ENCODE measurements at places on chromosomes 12 and 14.

GRCh38 chr12:49645146-49646039, 22.0 kb downstream of the PRPF40B start:
- no peak for DNase-seq

DNA sequence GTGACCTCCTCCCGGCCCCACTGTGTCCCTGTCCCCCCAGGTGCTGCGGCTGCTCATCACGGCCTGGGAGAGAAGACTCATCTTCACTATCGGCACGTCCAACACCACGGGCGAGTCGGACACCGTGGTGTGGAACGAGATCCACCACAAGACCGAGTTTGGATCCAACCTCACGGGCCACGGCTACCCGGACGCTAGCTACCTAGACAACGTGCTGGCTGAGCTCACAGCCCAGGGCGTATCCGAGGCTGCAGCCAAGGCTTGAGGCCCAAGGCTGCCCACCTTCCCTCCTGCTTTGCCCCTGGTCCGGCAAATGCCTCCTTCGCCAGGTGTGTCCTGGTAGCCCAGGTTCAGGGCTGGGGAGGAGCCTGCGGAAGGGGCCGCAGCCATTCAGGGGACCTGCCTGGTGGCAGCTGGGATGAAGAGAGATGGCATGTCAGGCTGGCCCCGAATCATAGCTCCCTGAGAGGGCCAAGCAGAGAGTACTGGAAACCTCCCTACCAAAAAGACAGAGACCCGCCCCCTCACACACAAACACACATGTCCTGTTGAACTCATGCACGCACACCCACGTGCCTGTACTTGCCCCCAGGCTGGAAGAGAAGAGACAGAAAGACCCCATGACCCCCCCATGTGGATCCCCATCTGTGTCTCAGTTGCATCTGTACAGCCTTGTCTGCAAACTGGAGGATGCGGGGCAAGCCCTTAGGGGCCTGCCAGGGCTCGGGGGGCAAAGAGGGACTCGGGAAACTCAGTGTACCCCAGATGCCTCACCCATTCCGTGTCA, 38.7 kb downstream of the RASAL1 start:
- DNase-seq, result no peak

DNA sequence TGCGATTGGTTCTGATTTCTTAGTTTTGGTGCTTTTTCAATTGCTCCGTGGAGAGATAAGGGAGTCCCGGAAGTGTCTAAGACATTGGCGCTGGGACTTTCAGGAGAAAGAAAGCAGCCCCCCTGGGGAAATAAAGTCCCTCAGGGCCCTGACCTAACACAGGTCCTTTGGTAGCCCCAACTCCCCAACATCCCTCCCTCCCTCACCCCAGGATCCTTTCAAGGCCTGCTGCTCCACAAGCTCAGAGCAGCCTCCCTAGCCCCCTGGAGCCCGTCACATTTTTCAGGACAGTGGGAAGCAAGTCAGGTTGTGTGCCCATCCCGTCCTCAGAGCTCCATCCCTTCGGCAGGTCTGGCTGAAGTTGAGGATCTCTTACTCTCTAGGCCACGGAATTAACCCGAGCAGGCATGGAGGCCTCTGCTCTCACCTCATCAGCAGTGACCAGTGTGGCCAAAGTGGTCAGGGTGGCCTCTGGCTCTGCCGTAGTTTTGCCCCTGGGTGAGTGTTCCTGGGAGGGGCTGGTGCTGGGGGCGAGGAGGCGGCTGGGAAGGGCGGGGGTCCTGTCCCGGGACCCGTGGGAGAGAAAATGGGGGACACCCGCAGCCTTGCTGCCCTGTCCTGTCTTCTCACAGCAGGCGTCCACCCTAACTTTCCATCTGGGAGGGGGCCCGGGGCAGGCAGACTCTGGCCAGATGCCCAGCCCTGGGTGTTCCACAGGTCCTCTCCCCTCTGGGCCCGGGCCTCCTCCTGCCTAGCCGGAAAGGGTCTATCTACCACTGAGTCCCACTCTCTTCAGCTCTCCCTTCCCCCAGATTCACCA, 950 bp downstream of the IFI27 start:
- no peak for DNase-seq

DNA sequence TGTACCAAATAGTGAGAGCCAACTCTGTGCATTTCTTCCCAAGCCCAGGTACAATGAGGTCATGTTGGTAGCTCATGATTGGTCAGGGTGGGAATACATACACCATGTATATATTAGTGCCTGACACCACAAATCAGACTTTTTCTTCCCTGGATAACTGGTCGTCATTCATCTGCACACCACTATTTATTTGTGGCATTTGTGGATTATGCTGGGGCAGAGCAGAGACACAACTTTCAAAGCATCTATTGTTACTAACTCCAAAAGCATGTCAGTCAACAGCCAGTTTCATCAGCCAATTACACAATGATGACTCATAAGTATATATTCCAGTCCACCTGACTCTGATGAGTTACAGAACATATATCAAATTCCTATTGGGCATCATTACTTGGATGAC, 181.7 kb downstream of the ADAMTS20 start:
- no peak for DNase-seq

DNA sequence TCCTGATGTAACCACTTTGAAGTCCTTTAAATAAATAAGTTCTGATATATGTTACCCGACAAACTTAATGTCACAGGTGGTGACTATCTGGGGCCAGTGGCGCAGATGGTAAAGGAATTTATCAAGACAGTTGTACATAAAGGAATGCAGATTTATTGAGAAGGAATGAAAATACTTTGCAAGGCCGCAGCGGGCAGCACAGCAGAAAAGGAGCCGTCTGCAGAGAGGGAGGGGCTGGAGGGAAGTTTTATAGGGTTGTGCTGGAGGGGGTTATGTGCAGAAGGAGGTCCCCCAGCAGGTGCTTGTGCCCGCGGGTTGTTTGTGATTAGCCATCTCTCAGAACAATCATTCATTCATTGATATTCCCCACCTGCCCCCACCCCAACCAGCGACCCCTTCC, 17.4 kb downstream of the GPRC5D start:
- DNase-seq, result no peak

- DNase-seq, result no peak
These were observed 22.0 kb downstream of the GALC start for GRCh38 chr14:87971010-87971409.

DNA sequence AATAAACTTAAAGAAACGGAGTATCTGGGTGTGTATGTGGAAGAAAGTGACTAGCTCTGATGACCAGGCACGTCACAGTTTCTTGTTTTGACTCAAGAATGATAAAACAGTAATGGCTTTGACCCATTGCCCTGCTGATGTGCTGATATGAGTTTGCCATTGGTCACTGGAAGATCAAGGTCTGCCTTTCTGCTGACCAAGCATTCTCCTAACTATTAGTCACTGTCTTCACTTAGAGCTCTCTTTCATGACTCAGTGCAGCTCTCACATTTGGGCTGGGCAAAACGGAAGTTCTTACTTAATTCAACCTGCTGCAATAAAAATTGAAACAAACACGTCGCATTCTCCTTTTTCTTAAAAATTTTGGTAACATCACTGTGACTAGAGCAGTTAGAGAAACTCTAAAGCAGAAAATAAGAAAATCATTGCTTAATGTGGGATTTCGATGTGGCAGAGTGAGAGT, 366.7 kb downstream of the BTG1 start:
- no peak for DNase-seq

GRCh38 chr12:26692407-26692806, 140.6 kb downstream of the ITPR2 start:
- DNase-seq, result no peak

- no peak for DNase-seq
These were observed 37.3 kb upstream of the ZDHHC17 start for GRCh38 chr12:76726626-76727025.

DNA sequence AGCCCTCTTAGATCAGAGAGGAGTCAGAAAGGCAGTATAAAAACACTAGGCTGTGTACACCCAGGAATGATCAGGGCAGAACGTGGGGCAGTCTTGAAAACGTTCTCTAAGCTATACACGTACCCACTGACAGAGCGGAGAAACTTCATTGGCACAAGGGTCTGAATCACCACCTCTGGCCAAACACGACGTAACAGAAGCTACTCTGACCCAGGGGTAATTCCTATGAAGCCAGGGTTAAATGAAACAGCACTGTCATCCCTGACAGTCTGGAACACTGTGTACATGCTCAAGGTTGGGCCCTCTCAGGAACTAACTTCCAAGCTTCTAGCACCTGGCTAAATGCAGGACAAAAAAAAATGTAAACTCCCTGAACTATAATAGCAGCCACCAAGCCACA, 38.4 kb downstream of the PARP11 start:
- no peak for DNase-seq

DNA sequence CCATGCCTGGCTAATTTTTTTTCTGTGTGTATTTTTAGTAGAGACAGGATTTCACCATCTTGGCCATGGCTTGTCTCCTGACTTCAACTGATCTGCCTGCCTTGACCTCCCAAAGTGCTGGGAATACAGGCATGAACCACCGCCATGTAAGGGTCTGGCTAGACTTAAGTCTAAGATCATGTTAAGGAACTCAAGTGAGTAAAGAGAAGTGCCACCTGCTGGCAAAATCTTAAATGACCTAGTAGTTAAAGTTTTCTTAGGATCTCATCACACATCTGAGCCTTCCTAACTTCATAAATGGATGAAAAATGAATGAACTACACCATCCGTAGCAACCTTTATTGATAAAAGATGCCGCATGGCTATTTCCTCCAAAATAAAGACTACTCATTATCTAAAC, 1.7 kb upstream of the C12orf56 start:
- DNase-seq, result peak; percentile 58

GRCh38 chr12:92055877-92056276, 89.8 kb downstream of the BTG1 start:
- DNase-seq, result no peak

GRCh38 chr12:58804749-58805148, 115.6 kb downstream of the LRIG3 start:
- peak; percentile 20 for DNase-seq

DNA sequence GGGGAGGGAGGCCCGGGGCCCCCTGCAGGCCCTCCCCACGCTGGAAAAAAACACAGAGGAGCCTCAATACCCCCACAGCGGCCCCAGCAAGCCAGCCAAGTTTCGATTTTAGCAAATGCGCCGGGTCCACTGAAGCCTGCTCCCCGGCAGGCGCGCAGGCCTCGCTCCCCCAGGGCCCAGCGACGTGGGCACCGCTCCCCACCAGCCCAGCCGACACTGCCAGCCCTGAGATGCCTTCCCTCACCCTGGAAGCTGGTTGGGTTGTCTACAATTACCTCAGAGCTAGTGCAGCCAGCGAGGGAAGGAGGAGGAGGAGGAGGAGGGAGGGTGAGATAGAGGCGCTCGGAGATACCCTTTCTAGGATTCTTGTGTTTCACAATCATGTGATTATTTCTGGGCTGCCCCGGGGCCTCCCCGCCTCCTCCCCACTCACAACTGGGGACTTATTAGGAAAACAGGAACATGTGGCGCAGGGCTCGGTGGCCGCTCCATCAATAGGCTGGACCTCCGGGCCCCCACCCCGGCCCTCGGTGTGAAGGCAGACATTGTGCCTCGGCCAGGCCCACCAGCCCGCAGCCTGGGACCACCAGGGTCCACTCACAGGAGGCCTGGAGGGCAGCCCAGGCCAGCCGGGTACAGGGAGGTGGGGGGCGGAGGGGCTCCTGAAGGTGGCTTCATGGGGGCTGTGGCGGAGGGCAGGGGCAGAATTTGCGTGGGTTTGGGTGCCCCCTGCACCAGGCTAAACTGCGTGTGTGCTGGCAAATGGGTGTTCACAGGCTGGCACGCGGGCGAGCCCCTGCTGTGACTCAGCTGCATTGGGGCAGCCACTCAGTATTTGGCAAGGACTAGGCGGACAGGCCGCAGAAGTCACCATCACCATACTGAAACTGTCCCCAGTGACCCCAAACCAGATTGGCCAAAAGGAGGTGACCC, 109.9 kb downstream of the NCOR2 start:
- peak; percentile 93 for DNase-seq

DNA sequence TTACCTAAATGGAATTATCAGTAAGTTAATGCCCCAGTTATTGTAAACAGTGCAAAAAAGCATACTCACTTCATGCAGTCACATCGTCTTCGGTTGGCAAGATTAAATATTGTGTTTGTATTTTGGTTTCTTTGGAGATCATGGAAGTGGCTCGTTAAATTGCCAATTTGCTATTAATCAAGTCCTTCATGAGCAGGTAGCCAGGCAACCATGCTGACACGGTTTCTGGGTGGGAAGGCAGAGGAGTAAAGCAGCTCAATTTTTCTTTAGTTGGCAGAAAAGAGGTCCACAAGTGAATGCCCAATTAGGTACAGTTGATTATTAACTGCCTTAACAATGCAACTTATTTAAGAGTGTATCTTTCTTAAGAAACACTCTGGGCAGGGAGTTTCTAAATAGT, 43.9 kb downstream of the PPP4R3A start:
- DNase-seq, result no peak

DNA sequence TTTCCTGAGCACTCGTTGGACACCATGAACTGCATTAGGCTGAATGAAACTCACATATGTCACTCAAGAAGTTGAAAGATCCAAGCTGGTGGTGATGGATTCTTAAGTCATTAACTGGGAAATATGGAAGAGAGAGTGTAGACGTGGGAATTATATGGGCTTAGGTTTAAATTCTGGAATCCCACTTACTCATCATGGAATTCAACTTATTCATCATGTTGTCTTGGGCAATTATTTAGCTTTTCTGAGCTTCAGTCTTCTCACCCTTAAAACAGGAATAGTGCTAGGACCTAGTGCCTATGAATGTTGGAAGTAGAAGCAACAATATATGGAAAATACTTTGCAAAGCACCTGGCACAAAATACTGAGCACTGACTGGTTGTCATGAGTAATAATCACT, 292.4 kb upstream of the TBX3 start:
- no peak for DNase-seq

- DNase-seq, result peak; percentile 28
These were observed 134.2 kb downstream of the SMOC1 start for GRCh38 chr14:70013271-70013873.

DNA sequence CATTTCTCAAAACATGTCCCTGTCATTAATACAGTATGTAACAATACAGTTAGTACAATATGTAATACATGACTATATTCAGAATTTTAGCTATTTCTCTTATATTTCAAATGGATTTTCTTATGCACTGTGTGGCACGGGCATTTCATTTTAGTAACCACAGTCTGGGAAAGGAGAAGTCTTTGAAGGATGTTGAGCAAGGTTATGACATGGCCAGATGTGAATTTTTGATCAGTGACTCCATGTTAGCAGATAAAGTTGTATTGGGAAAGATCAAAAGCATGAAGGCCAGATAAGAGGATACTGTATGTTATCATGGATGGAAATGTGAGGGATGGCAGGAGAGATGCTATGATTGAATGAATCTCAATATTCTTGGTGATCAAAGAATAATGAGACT, 285.2 kb downstream of the NAV3 start:
- DNase-seq, result peak; percentile 4

DNA sequence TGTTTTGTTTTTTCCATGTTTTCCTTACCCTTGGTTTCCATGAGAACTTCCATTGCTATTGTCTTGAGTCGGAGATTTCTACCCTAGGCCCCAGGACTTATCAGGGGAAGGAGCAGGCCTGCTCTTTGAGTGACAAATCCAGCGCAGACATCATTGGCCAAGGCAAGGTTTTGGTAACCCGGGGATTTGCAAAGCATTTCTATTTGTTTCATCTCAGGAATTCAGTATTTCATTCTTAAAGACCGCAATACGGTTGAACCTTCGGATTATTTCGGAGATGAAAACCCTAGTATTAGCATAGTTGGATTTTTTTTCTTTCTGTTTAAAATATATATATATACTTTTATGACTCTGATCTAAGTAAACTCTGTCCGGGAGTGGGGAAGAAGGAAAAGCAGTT, 62.0 kb downstream of the TMEM132C start:
- DNase-seq, result no peak

- no peak for DNase-seq
These were observed 132.8 kb downstream of the VRK1 start for GRCh38 chr14:96929950-96930349.
